Activated naive CD4-positive, alpha-beta T cell treated with anti-CD3 and anti-CD28 coated beads, Interleukin-2, amount 50 U/mL, for 72 hours (primary cell): ENCODE measurements at places on chromosomes 5 and 9.

DNA sequence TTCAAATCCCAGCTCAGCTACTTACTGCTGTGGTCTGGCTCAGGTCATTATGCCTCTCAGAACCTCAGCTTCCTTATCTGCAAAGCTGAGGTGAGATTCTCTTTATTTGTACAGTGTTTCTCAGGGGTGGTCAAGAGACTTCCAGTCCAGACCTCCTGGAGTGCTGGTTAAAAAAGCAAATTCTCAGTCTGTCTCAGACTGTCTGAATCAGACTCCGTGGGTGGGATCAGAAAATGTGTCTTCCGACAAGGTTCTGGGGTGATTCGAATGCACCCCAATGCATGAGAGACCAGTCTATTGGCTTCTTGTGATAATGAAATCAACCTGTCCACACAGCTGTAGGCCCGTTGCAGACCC lies 137.7 kb upstream of the SMIM23 start:
- no peak for DNase-seq

DNA sequence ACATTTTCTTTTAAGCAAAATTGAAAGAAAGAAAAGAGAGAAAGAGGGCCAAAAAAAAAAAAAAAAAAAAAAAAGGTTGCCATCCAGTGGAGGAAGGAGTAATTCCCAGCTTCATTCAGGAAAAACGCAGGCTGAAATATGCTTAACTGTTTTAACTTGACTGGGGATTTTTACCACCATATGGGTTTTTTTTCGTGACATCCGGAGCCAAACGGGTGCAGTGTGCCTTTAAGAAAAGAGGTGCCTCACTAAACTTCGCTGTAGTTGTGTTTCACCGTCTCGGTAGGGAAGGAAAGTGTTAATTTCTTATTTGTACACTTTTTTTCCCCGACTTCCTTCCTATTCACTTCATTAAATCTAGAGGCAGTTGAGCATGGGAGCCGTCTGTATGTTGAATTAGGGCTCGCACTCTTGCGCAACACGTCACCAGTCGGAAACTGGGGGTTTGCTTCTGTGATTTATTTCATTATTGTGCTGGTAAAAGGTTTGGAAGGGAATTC lies 143.0 kb downstream of the SMARCA2 start:
- DNase-seq, result no peak

DNA sequence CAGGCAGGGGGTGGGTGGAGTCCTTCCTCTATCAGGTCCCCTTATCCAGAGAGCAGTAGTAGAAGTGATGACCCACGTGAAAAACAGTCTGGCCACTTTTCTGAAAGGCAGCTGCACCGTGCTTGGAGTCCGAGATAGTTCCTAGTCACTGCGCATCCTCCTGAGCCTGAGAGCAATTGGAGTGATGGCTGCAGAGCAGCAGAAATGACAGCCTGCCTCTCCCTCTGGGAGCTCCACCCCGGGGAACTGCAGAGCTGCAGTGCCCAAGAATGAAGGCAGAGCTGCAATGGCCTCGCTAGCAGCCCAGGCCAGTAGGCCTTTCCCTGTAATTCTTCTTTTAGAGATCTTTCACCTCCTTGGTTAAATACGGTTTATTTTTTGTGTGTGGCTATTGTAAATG lies 82.6 kb downstream of the CETN3 start:
- no peak for DNase-seq

DNA sequence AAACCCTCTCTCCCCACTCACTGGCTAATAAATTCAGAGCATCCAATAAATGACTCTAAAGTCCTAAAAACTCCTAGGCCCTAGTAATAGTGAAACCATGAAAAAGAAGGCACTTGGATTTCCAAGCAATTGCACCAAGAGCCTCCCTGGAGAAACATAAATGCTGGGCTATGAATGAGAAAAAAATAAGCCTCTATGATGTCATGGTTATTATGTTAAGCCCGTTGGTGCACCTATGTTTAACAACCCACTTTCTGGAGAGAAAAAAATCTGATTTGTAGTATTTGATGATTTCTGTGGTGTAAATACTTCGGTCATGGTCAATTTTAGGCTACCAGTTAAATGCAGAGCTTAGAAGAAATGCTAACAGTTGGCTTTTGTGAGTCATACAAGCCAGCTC lies 8.4 kb downstream of the CFAP90 start:
- no peak for DNase-seq

DNA sequence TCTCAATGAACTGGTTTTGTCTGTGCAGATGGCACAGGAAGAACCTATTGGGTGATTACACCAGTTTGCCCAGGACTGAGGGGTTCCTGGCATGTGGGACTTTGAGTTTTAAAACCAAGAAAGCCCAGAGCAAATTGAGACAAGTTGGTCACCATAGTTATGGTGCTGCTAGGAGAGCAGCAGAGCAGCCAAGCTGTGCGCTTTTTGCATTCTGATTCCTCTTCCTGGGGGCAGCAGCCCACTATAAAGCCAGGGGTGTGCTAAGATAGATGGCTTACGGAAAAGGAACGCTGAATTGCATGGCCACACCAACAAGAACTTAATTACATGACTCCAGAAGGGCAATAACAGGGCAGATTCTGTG lies 49.7 kb downstream of the TIMD4 start:
- no peak for DNase-seq

- DNase-seq, result no peak
These were observed 545.6 kb downstream of the LRRC70 start for GRCh38 chr5:63124266-63124665.

DNA sequence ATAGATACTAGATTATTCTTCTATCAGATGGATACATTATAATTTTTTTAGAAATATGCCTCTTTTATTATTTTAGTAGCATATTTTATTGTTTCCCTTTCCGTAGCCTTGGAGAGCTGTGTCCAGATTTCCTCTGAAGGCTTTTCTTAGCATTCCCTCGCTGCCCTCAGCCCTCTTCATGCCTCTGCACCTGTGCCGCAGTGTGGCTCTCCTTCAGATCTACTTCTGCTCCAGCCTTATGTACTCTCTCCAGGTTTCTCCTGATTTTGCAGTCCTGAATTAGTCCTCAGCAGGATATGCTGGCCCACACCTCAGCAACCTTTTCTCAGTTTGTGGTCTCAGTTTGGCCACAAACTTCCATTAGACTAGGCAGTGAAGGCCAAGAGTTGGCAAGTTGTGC lies 1052.0 kb downstream of the TAF11L14 start:
- no peak for DNase-seq

DNA sequence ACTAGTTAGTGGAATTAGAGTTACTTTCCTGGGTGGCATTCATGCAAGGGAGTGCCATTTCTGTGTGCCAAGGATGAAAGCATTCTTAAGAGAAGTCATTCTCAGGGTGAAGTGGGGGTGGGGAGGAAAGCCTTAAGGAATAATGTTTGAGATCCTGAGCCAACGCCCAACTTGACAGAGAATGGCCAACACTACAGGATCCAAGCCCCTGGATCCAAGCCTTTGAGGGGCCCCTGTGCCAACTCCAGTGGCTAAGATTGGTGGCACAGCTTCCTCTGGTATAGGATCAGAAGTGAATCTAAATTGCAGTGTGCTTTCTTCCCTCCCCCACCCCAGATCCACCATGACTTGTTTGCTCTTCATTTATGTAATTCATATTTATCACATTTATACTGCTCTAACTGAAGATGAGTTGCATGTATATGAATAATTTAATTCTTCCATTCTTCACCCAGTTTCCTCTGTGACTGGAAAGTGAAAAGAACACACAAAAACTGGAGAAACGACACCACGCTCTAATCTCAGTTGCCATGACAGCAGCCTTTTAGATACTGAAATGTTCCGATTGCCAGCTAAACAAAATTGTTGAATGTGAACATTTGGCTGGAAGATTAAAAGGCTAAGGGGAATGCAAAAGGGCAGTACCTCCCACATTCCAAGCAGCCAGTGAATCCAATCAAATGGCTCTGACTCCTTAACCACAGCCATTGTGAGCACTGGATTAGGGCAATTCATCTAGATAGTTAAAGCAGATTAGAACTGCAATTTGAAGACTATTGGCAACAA lies 4.5 kb downstream of the ZNF608 start:
- DNase-seq, result no peak

DNA sequence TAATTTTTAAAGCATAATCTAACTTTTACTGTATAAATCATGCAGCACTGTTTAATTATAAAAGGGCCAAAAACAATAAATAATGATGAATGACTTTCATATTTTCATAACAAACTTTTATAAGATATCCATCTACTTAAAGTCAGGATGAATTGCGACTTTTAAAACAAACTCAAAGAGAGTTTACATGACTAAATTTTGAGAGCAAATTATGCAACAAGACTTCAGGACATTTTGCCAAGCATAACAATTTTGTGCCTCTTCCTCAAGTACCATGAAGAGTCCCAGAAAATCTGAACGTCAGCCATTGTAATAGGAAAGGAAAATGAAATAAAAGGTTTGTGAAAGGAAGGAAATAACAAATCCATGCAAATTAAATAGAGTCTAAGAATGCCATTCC lies 24.4 kb downstream of the ERAP1 start:
- DNase-seq, result no peak

DNA sequence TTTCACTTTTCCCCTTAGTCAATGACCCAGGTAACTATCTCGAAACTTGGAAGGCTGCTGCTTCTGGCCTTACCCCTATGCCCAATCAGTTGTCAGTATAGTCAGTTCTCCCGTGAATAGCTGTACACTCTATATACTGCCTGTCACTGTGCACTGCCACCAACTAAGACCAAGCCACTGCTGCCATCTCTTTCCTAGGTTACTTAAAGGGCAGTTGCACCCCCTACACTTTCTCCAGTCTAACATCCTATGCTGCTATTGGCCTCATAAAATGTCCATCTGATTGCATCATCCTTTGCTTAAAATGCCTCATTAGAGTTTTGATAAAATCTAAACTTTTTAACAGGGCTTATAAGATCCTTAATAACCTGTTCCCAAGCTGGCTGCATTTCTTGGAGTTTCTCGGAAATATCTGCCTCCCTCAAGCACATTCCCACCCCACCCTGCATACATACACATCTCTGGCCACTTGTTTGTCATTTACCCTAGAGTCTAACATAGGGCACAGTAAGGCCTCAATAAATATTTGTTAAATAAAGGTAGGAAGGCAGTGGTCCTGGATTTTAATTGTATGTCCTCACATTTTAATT lies 32.8 kb upstream of the TNFAIP8 start:
- DNase-seq, result no peak
